ENCODE measurements at places on chromosomes 12 and 14.

DNA sequence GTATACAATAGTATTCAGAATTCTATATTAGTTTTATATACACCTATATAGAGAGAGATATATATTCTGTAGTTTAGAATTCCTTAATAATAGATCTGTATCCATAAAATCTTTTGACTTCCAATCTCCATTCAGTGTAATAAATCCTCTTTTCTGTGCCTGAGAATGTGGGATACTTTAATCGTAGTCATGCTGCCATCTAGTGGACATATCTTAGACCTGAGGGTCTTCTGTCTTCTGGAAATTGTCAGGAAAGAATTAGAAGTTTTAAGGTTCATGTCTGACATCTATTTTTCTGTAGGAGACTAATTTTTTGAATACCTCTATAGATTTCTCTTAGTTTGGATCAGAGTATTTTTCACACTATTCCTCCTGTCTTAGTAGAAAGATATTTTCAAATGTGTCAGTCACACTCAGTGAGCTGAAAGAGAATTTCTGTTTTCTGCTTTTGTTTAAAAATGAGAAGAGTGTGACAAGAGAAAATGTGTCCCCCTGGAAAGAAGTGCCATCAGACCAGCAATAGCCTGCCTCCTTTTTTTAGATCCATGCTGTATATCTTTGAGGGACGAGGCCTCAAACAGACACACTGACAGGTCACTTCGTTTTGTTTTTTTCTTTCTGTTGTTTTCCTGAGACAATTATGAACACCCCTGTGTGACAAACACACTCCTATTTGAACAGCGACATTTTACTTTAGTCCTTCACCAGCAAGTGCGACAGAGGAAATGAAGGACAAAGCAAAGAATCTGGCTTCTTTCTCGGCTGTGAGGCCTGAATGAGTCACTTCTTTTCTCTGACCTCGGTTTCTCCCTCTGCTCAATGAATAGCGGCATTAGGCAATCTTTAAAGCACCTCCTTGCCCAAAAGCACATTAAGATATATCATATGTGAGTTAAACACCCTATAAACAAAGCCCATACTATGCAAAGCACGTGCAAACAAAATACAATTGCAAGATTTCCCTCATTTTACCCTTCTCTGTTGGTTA is 96.3 kb downstream of the GALC start:
- peak; percentile 44 for DNase-seq

DNA sequence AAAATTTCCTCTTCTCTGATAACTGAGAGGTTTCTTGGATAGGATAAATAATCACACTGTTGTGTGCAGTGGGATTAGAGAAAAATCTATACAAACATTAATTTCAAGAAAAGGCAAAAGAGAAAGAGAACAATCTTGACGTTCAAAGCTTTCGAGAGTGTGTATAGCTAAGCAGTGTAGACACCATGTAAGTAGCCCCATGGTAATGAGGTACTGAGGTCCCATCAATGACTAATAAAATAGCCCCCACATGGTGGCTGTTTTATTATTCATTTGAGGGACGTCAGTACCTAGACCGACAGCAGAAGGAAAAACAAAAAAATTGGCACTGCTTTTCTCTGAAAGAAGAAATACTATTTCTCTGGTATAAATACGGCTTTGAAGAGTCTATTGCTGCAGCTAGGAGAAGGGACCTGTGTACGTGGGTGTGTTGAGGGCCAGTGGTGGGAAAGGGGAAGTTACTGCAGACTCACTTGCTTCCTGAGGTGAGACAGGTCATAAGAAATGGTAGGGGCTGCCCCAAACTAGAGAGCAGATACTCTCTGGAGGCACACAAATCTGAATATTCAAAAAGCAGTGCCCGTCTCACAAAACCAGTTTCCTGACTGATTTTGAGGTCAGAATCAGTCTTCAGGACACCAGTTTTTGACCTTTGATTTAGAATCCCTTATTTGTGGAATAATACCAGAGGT is 339.8 kb downstream of the EMP1 start:
- no peak for DNase-seq

- DNase-seq = no peak
Observed at GRCh38 chr14:69034612-69035262, 55.6 kb upstream of the ACTN1 start.

GRCh38 chr14:70018713-70019211 is 139.5 kb downstream of the SMOC1 start:
- DNase-seq = no peak

- DNase-seq = no peak
Observed at GRCh38 chr14:77580964-77581505, 35.4 kb downstream of the SPTLC2 start.

GRCh38 chr14:99516156-99516870 is 35.1 kb downstream of the CCNK start:
- DNase-seq = no peak

DNA sequence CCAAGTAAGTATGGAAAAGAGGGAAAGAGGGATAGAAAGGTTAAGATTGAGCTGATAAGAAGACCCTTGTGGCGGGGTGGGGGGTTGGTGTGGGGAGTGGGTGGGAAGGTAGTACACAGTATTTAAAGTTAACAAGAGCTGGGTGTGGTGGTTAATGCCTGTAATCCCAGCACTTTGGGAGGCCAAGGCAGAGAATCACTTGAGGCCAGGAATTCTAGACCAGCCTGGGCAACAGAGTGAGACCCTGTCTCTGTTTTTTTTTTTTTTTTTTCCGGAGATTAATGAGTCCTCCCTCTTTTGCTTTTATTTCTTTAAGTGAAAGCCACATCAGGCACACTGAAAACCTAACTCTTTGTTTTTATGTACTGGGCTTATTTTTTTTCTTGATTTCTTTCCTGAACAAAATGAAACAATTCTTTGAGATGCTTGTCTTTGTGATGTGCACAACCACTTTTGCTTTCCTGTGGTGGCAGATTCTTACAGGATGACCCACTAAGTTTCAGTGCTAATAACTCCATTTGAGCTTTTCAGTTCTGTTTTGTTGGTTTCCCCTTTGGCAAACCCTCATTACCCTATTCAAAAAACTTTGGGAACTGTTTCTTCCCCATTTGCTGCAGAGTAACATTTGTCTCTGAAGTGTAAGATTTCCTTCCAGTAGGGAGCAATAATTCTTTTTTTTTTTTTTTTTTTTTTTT is 54.8 kb downstream of the WNK1 start:
- DNase-seq = no peak

DNA sequence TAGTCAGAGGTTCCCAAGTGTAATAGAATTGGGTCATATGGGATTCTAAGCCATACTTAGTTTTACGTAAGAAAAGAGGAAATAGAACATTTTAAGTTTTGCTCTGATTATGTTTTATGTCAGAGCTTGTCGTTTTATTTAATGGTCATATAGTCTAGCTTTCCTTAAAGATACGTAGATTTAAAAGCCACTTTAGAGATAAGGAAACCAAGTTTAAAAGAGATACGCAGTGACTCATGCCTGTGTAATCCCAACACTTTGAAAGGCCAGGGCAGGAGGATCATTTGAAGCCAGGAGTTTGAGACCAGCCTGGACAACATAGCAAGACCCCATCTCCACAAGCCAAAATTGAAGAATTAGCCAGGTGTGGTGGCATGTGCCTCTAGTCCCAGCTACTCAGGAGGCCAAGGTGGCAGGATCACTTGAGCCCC is 19.5 kb downstream of the MAPK1IP1L start:
- DNase-seq = no peak

GRCh38 chr14:104972301-104973134 is 5.7 kb downstream of the AHNAK2 start:
- no peak for DNase-seq

DNA sequence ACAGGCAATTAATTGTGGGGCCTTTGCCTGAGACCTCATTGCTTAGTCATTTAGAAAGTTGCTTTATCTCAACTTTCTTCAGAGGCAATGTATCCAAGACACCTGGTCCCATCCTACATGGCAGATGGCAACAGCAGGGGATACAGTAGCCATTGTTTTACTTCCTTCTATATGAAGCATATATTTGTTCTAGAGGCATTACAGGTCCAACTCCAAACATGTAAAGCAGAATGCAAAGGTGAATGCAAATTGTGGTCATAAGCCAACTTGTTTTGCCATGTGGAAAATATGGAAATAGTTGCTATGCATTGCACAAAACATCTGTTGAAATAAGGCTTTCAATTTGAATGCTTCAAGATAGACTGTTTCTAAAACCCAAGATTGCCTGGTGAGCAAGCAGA is 109.8 kb upstream of the BCAT1 start:
- DNase-seq = no peak

- DNase-seq = no peak
Observed at GRCh38 chr14:101721111-101721510, 40.4 kb upstream of the PPP2R5C start.

GRCh38 chr12:5484426-5484825 is 52.5 kb downstream of the NTF3 start:
- DNase-seq = no peak

DNA sequence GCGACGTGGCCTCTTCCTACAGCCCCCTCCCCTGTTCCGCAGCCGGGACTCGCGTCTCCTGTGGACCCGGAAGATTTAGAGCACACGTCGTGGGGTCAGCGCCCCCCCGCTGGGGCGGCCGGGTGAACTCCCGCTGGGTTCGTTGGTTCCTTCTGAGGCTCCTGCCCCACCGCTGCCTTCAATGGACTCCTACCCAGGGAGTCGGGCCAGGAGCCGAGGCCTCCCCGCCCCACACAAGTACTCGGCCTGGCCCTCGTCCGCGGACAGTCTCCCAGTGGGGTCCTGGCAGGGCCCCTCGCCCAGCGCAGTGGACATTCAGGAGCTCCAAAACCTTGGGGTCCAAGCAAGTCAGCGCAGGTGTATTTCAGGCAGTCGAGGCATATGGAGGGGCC is 1.2 kb downstream of the MMP17 start:
- no peak for DNase-seq

GRCh38 chr12:51306507-51306906 is 17.5 kb downstream of the BIN2 start:
- DNase-seq = no peak

GRCh38 chr12:56243731-56244181 is 13.9 kb downstream of the SLC39A5 start:
- DNase-seq = peak; percentile 65

- DNase-seq = no peak
Observed at GRCh38 chr14:94499673-94500072, 9.6 kb downstream of the SERPINA12 start.

GRCh38 chr14:92317511-92317910 is 5.5 kb upstream of the SLC24A4 start:
- no peak for DNase-seq

GRCh38 chr12:109110988-109111495 is 5.3 kb upstream of the ACACB start:
- DNase-seq = peak; percentile 86

DNA sequence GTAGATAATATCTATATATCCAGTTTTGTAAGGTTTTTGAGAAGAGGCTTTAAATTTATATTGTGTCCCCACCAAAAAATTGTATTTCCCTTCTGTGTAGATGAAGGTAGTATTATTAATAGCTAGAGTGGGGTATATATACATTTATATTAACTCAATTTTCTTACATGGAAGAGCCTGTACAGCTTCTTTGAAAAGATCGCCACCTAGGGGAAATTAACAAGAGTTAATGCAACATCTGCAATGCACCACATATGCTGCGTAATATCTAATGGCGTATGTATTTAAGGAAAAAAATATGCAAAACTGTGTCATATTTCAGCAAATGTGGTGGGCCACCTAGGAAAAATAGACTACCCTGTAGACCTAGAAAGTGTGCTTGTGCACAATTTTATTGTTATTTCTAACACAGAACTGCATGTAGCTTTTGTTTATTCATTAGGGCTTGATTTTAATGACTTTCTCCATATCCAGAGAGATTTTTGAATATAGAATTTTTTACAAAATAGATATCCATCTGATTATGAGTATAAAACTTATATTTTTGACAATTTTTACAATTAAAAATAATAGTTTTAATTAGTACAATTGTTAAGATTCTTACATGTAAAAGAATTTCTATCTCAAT is 14.0 kb downstream of the CCER1 start:
- peak; percentile 20 for DNase-seq

- no peak for DNase-seq
Observed at GRCh38 chr12:80580254-80580653, 127.2 kb upstream of the MYF6 start.

GRCh38 chr14:36019126-36019525 is 157.4 kb downstream of the PTCSC3 start:
- no peak for DNase-seq

DNA sequence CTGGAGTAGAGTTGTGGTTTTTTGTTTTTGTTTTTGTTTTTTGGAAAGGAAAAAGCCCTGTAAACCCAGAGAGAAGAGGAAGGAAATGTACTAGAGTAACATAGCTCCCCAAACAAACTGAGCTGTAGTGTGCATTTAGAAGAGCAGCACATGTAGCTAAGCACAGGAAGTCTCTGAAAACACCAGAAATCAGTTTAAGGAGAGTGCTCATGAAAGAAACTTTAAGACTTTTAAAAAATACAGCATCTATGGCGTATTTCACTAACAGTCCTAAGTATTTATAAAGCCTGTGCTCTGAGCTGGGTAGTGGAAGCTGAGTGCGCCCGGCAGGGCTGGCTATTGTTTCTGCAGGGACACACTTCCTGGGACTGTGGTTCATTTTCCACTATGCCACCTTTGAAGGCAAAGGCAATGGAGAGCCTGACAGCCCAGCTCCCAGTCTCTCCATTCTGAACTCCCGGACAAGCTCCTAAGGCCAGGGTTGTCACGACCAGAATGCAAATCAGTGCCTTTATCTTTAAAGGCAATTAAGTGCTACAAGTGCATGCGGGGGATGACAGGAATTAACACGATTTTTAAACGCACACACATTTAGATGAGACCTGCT is 45.4 kb downstream of the NIN start:
- no peak for DNase-seq

GRCh38 chr12:108029051-108029835 is 99.8 kb upstream of the WSCD2 start:
- DNase-seq = no peak

GRCh38 chr12:9039397-9039977 is 50.1 kb downstream of the KLRG1 start:
- peak; percentile 46 for DNase-seq

- DNase-seq = no peak
Observed at GRCh38 chr14:75224561-75224960, 48.1 kb upstream of the TMED10 start.

DNA sequence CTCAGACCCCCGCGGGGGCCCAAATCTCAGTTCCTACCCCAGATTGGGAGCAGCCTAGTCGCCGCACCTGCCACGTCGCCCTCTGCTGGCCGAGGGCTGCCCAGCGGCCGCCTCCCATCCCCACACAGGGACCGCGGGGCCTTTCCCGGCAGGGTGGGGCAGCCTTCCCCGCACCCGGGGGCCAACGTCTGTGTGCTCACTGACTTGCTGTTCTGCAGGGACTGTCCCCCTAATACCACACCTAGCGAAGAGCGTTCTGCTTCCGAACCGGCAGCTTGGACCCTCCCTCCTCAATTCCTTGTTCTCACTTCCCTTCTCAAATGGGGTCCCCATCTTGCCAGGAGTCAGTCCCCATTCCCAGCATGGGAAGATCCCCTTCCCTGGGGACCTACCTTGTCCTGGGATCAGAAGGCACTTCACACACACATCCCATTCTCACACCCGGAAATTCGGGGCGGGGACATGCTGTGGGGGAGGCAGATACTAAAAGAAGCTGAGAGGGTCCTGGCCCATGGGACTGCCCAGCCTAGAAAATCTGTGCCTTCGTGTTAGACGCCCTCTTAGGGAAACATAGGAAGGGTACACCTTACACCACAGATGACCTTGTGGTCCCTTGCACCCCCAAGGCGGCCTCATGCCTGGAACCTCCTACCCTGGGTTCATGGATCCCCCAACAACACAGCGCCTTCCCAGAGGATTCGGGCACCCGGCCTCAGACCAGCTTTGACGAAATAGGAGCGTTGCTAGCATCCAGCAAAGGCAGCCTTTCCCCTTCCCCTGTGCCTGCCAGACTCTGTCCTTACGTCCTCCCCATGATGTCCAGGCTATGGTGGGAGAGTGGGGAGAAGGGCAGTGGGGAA is 16.4 kb downstream of the ACVRL1 start:
- DNase-seq = peak; percentile 71

- no peak for DNase-seq
Observed at GRCh38 chr14:93128725-93129459, 13.2 kb upstream of the ITPK1 start.

All from K562 (cell line).